ENCODE measurements at places on chromosomes 6 and 20.
A peak's percentile ranks its signal among the peaks of the same experiment; 100 is the strongest.

- DNase-seq, result no peak
Observed at GRCh38 chr6:167934426-167934864, 63.0 kb upstream of the KIF25 start.

GRCh38 chr6:50995036-50995435 is 176.4 kb downstream of the TFAP2B start:
- no peak for DNase-seq

GRCh38 chr6:156423829-156424228 is 353.3 kb upstream of the ARID1B start:
- DNase-seq, result no peak

DNA sequence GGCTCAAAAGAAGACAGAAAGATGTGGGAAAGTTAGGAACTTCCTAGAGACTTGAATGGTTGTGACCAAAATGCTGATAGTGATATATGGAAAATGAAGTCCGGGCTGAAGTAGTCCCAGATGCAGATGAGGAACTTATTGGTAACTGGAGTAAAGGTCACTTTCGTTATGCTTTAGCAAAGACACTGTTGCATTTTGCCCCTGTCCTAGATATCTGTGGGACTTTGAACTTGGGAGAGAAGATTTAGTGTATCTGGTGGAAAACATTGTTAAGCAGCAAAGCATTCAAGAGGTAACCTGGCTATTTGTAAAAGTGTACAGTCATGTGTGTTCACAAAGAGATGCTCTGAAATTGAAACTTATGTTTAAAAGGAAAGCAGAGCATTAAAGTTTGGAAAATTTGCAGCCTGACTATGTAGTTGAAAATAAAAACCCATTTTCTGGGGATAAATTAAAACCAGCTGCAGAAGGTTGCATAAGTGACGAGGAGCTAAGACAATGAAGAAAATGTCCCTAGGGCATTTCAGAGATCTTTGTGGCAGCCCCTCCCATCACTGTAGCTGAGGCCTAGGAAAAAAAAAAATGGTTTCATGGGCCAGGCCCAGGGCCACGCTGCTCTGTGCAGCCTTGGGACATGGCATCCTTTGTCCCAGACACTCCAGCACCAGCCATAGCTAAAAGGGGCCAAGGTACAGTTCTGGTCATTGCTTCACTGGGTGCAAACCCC is 1692.2 kb downstream of the HACE1 start:
- DNase-seq, result no peak

GRCh38 chr6:64084185-64084663 is 448.6 kb downstream of the PHF3 start:
- no peak for DNase-seq

DNA sequence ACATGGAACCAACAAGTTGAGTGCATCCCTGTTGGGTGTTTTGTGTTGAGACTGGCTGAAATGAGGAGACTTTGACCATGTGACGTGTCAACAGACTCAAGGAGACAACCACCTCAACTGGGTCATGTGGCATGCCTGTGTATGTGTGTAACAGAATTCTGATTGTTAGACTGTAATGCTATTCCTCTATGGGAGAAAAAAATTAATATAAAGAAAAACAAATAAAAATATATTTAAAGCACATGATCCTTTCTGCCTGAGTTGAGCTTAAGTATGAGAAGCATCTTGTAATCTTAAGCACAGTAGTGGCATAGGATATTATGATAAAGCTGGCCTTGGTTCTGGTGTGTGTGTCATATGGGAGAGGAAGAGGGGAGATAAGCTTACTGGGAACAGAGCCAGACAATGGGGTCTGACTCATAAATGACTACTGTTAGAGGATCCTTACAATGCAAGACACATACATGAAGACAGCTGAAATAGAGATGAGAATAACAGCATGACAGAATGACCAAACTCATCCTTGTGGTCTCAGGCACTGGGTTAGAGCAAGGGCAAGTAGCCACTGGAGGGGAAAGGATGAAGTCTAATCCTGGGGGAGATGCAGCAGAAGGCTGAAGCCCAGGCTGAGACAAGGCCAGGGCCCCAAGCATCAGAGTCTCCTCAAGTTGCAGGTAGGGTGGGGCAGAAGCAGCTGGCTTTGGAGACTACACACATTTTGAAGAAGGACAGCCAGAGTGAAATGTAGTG is 9.2 kb downstream of the TP53INP2 start:
- DNase-seq, result no peak

GRCh38 chr20:25223179-25223661 is 24.7 kb upstream of the PYGB start:
- no peak for DNase-seq

- DNase-seq, result no peak
Observed at GRCh38 chr6:108210556-108210955, 44.7 kb downstream of the NR2E1 start.

DNA sequence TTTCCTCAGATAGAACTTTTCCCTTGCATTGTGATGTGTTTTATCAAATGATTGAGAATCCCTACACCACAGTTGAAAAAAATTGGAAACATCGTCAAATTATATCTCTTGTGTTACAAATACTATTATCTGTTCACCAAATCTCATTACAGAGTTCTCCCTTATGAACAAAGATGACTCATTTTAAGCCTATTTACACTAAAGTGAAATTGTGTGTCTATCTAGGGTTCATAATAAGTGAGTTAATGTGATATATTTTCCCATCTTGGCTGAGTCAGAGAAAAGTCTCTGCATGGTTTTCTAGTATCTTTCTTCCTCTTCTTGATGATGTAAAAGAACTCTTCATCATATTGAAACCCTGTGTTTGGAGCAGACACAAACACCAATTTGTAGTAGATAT is 1263.3 kb upstream of the EYS start:
- DNase-seq, result no peak

GRCh38 chr6:99110029-99110428 is 162.3 kb upstream of the FBXL4 start:
- no peak for DNase-seq

- peak; percentile 63 for DNase-seq
Observed at GRCh38 chr6:119077643-119078375, 655 bp downstream of the FAM184A start.
